ENCODE measurements at places on chromosomes 12 and 14.

GRCh38 chr12:31663576-31663975, 4.1 kb downstream of the ETFBKMT start:
- no peak for DNase-seq

GRCh38 chr12:11881835-11882234, 188.9 kb upstream of the BCL2L14 start:
- DNase-seq, result no peak

DNA sequence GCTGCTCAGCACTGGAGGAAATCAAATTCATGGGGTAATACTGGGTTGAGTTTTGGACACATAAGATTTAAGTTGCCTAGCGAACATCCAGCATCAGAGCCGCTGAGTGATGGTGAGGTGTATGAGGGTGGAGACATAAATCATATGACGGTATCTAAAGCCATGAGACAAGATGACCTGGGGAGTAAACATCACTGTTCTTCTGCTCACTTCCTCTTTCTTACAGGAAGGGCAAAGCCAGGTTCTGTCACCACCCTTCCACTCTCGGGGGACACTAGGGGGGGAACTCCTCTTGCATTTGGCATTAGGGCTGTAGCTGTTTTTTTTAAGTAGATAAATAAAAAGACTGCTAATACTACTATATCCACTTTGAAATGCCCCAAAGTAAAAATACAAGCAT, 24.0 kb downstream of the PRDM4 start:
- DNase-seq, result no peak

DNA sequence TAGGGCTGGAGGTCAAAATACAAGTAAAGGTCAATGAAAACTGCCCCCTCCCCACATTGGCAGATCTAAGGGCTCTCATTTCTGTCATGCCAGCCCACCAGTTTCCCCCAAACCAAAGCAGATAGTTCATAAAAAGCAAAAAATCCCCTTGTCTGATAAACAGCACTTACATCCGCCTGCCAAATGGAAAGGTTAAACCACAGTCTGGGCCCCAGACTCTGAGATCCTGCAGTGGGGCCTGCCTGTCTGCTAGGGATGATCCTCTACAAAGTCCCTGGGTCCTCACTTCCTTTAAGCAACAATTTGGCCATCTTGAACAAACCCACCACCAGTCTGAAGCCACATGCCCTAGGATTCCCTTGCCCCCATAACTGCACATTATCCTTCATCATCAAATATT, 9.7 kb upstream of the RPS26 start:
- no peak for DNase-seq

DNA sequence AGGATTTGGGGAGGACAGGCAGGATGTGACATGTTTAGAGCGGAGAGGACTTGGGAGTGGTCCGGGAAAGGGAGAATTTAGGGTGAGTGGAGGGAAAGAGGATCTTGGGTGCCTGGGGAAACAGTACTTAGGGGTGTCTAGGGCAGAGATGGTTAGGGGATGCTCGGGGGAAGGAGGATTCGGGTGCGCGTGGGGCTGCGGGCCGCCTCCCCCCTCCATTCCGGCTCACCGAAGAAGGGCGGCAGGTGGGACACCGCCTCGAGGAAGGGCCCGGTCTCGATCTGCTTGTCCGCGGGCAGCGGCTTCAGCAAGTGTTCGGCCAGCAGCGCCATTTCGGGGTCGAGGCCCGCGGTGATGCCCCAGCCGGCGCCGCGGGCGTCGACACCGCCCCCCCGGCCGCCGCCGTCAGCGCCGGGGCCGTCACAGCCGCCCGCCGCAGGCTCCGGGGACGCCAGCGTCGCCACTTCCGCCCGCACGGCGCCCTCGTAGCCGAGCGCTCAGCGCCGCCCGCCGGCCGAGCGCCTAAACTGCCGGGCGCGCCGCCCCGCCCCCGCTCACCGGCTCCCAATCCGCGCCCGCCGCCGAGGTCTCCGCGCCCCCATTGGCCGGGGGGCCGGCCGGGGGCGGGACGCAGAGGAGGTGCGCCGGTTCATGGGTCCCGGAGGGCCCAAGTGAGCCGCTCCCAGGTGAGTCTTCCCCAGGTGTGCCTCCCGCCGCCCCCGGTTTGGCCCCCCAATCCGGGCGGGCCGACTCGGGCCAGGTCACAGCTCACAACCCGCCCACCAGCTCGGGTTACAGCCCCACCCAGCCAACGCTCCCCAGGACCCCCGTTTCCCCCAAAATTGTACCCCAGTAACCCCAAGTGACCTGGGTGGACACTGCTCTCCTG, at the start of gene GLTP:
Gene GLTP (minus strand): TSS at position 499 of the 889 bp plus-strand sequence. CDS start 167 bp downstream, at position 332.
- DNase-seq, result peak; percentile 81

- DNase-seq, result no peak
Observed at GRCh38 chr12:45263587-45263986, 47.7 kb downstream of the ANO6 start.

DNA sequence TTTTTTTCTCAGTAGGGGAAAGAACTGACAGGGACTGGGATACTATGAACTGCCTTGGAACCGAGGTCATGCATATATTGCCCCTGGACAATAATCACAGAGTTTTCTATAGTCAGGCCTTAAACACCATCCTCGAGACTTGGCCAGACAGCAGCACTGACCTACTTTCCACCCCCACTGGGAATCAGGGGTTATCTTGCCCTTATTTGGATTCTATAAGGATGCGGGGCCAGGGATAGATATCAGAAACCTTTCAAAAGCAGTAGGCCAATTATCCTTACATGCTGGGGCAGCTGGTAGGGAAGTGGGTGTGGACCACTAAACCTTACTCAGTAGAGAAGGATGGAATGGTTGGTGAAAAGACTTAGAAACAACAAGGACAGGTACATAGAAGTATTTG, 2.0 kb downstream of the ZNF219 start:
- no peak for DNase-seq

- DNase-seq, result no peak
Observed at GRCh38 chr12:131494216-131494615, 216.7 kb upstream of the SFSWAP start.

GRCh38 chr12:12408265-12408690, 51.4 kb downstream of the BORCS5 start:
- DNase-seq, result no peak

GRCh38 chr12:92898755-92899154, 30.3 kb downstream of the EEA1 start:
- DNase-seq, result no peak

GRCh38 chr14:67424539-67424938, 12.6 kb upstream of the PLEK2 start:
- no peak for DNase-seq

DNA sequence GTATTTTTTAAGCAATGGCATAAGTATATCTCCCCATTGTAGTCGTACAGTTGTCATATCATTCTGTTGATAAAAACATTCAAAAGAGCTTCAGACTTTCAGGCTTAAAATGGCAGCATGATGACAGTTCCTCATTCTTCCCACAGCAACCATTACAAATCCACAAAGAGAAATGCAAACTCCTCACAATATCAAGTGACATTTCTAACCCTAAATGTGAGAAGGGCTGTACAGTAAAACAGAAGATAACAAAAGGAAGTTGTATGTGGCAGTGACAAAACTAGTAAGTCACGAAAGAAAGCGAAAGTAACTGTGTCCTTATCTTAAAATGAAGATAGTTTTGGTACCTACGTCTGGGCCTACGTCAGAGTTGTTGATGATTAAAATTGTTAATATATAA, 46.7 kb downstream of the GXYLT1 start:
- DNase-seq, result no peak

- DNase-seq, result no peak
Observed at GRCh38 chr12:130993759-130994670, 40.3 kb downstream of the ADGRD1 start.

DNA sequence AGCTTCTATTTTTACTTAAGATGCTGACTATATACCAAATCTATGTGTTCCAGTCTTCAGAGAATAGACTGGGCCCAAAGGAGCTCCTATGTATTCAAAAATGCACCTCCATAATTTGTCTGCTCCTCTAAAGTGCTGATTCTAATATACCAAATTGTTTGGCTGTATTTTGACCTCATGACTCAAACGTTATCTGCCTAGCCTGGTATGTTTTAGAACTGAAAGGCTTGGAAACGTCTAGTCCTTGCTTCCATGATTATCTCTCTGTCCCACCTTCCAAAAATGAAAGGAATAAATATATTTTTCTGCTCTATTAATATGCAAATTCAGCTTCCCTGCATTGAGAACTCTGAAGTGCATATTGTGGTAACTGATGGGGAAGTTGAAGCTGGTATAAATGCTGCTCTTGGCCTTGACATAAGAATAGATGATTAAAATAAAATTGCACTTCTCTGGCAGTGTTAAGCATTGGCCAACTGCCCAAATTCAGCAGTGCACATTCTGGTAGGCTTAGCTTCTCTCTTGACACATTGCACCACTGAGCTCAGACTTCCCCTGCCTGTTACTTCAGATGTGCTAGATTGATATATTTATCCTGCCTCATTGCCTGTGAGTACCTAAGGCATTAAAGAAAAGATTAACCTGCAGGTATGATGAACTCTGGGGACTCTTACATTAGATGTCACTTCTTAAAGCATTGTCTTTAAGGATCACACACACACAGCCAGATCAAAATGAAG, 882.3 kb downstream of the RPS29 start:
- DNase-seq, result no peak

GRCh38 chr14:104885973-104886689, 21.1 kb downstream of the CEP170B start:
- no peak for DNase-seq

DNA sequence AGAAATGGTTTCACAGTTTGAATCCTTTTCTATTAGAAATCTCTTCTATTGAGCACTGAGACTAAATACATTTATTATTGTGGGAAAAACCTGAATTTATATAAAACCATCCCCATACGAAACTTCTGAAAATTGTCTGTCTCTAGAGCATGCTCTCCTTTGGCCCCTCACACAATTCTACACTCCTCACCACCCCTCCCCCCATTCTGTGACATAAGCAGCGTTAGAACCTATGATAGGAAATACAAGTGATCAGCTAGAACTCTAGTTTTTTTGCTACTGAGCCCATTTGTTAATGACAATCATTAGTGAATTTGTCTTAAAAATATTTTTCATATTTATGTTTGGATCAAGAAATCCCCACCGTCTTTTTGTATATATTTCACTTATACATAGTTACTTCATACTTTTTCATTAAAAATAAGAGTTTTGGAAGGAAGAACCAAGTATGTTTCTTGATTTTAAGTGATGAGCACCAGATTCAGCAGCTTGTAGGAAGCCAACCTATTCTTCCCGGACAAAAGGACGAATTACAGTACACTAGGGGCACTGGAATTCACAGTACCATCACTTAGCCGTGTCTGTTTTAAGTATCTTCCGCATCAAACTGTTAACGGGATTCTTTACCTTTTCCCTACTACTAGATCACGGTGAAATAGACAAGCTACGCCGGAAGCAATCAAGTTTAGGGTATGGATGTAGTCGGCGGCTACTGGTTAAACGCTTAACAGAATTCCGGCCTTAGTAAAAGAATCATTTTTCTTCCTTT, 724 bp downstream of the GTSF1 start:
- DNase-seq, result no peak

GRCh38 chr12:105444653-105445102, 114.2 kb downstream of the C12orf75 start:
- no peak for DNase-seq

- DNase-seq, result no peak
Observed at GRCh38 chr12:52184813-52185212, 7.0 kb downstream of the KRT80 start.

DNA sequence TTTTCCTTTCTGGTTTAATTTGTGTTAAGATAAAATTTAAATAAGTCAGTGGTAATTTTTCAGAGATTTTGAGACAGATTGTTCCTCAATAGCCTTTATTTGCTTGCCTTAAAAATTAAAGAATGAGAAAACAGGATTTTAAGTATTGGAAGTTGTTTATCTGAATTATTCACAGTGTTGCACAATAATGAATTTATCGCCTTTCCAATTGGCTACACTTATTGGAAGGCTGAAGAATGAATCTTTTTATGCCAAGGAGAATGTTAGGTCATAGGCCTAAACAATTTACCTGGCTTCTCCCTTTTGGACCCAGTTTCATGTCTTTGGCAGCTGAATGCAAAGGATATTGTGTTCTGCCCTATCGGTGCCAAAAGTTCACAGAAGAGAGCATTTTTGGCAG, 250.2 kb downstream of the NPAS3 start:
- DNase-seq, result no peak

- DNase-seq, result no peak
Observed at GRCh38 chr14:71103662-71104484, 196.6 kb downstream of the PCNX1 start.

- no peak for DNase-seq
Observed at GRCh38 chr12:51190820-51191219, 17.9 kb upstream of the TFCP2 start.

DNA sequence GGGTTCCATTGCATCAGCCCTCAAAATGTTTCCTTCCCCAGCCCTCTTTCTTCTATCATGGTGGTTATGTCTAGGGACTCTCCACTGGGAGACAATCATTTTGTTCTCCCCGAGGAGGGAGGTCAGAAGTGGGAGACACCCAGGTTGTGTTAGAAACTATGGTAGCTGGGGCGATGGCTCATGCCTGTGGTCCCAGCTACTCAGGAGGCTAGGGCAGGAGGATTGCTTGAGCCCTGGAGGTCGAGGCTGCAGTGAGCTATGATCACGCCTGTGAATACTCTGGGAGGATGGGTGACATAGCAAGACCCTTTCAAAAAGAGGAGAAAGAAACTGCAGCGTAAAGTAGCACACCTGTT, 13.0 kb upstream of the LRRC23 start:
- DNase-seq, result no peak

- DNase-seq, result no peak
Observed at GRCh38 chr12:95721320-95721719, 69.2 kb downstream of the NTN4 start.

DNA sequence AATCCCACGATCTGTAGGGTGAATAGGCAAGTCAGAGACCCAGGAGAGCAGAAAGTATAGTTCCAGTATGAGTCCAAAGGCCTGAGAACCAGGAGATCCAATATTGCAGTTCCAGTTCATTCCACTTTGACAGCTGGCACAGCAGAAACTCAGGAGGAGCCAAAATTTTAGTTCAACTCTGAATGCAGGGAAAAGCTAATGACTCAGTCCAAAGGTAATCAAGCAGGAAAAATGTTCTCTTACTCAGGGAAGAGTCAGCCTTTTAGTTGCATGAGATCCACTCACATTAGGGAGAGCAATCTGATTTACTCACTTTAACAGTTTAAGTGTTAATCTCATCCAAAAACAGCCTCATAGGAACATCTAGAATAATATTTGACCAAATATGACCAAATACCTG, 130.2 kb upstream of the LRFN5 start:
- DNase-seq, result no peak

- DNase-seq, result no peak
Observed at GRCh38 chr12:93857991-93858447, 180.8 kb downstream of the CRADD start.

- DNase-seq, result no peak
Observed at GRCh38 chr12:126558219-126558618, 1493.0 kb downstream of the AACS start.

Data from effector memory CD4-positive, alpha-beta T cell (primary cell).